ENCODE measurements at places on chromosomes 12 and 14. TPM values are rescaled to one million over a fixed set of nuclear protein-coding genes. Genes with fewer than 3 reads are reported as not detected.

The KIAA0586 gene
- 36.8 TPM for total RNA-seq

The ABHD12B gene
- not detected for total RNA-seq

The PYGL gene
- total RNA-seq, result 99.6 TPM

The BIN2 gene
- not detected for total RNA-seq

The COCH gene
- 1.2 TPM for total RNA-seq

The DACT1 gene
- total RNA-seq, result 0.05 TPM

The HCAR2 gene
- total RNA-seq, result not detected

The HDAC7 gene
- total RNA-seq, result 55.0 TPM

The MUCL1 gene
- total RNA-seq, result not detected

The ANAPC7 gene
- 71.9 TPM for total RNA-seq

The DLGAP5 gene
- total RNA-seq, result 11.6 TPM

The CABP1 gene
- not detected for total RNA-seq

The FITM1 gene
- 0.51 TPM for total RNA-seq

The C12orf54 gene
- total RNA-seq, result not detected

The MYBPC1 gene
- not detected for total RNA-seq

The APOF gene
- total RNA-seq, result not detected

The SIRT4 gene
- total RNA-seq, result 1.5 TPM

The NR2C1 gene
- 23.3 TPM for total RNA-seq

The SLC10A1 gene
- not detected for total RNA-seq

The CIROP gene
- not detected for total RNA-seq

The MYH6 gene
- not detected for total RNA-seq

The NOXRED1 gene
- total RNA-seq, result not detected

The DHRS2 gene
- 0.65 TPM for total RNA-seq

The NTN4 gene
- 711 TPM for total RNA-seq

The SERPINA10 gene
- total RNA-seq, result not detected

The ACVRL1 gene
- total RNA-seq, result 680 TPM
